Hepatocyte (in vitro differentiated cells): ENCODE measurements at places on chromosomes 5 and 9. TPM values are rescaled to one million over a fixed set of nuclear protein-coding genes. Genes with fewer than 3 reads are reported as not detected.
A peak's percentile ranks its signal among the peaks of the same experiment; 100 is the strongest.

DNA sequence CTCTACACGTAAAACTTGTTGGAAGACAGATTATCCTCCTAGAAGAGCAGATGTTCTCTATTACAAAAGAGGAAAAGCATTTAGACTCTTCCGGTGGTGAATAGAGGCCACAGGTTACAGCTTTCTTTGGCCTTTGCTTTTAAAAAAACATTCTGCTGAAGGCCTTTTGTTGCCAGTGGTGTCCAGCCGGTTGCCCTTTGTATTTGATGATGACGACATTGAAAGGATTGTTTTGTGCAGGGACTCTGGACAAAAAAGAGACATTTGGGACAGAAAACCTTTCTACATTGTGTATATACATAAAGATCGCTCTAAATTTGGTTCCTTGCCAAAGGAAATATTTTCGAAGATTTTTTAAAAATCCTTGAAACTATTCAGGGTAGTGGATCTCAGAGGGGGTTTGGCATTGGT lies 180.3 kb downstream of the C9orf152 start:
- no peak for DNase-seq

- DNase-seq, result no peak
These were observed 39.3 kb upstream of the PTGS1 start for GRCh38 chr9:122331523-122331927.

- DNase-seq, result peak; percentile 20
These were observed 602.4 kb upstream of the CLINT1 start for GRCh38 chr5:158461240-158461854.

DNA sequence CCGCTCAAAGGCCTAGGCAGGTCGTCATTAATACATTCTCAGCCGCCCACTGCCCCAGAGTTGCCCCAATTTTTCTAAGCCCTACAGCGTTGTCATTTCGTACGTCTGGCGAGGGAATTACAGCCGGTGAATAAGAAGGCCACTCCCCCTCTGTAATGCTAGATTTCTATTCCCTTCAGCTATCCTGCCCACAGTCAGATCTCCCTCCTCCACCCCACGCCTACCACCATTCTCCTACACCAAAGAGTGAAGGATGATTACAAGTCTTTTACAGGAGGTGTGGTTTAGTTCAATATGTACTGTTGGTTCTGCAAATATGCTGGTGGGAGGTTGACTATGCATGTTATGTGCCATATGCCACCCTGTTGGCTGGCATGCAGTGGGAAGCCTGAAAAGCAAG lies 83.7 kb upstream of the SMIM15 start:
- DNase-seq, result no peak

DNA sequence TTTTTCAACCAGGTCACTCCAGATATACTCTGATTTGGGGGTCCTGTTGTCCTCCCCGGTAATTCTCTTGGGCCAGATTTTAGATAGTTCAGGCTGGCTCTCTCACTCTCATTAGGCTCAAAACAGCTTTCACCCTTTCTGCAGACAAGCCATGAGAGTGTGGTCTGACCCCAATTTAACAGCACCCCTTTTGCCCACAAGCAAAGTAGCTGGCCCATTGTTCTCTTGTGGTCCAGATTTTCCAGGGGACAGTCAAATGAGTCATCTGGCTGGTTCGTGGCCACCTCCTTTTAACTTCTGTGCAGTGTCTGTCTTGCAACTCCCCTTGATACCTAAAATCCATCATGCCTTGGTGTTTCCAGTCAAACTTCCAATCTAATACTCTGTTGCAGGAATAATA lies 16.5 kb downstream of the BHMT2 start:
- no peak for DNase-seq

DNA sequence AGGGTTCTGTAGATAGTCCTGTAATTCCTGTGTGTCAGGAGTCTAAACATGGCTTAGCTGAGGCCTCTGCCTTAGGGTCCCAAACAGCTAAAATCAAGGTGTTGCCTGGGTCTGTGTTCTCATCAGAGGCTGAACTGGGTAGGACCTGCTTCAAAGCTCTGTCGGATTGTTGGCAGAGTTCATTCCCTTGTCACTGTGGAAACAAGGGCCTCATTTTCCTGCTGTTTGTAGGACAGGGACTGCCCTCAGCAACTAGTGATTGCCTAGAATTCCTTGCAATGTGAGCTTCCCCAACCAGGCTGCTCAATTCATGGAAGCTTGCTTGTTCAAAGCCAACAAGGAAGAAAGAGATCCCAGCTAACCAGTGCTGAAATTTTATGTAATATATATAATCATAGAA lies 283.2 kb downstream of the DNAH5 start:
- DNase-seq, result peak; percentile 7

DNA sequence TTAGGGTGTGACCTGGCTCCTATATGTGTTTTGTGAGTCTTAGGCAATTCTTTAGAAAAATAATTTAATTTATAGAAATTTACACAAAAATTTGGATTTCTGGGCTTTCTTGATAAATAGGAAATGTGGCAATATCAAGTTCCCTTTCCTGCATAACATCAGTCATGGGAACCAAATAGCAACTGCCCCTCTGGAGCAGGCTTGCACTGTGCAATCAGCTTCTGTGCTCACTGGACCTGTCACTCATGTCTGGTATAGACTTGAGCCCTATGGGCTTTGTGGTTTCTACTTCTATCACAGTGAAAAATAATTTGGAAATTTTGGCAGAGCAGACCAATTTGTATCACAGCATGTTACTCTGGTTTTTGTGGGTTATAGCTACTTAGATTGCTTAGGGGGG lies 131.7 kb downstream of the ADGRV1 start:
- DNase-seq, result no peak

DNA sequence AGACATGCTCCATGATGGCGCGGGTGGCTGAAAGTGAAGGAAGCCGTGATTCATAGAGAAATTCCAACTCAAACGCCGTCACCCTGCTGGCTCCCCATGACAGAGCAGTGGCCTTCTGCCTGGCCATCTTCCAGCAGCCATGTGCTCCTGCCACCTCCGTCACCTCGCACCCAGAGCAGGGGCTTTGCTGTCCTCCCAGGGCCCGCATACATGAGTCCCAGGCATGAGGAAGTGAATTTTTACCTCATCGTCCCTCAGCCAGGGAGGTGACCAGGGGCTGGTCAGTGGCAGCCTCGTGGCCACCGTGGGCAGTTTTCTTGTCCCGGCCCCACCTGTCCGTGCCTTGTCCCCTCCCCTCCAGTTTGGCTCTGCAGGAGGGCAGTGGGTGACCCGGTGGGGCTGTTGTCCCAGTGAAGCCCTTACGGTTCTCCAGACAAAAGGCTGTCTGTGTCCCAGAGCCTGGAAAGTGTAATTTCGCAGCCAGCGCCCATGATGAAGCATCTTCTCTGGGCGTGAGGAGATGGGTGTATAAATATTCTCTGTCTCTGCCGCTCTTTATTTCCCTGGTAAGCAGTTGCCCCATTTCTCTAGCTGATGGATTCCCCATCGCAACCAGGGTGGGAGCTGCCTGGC lies 124.0 kb upstream of the LMX1B start:
- no peak for DNase-seq

Gene TIMD4
- polyA plus RNA-seq, result 0.26 and 0.42 TPM in 2 replicates

Gene STPG3
- polyA plus RNA-seq, result 1.5 and 2.5 TPM in 2 replicates

Gene IFNB1
- polyA plus RNA-seq, result not detected in 2 replicates

Gene SYK
- polyA plus RNA-seq, result 2.2 and 5.1 TPM in 2 replicates

Gene SLC34A3
- 2.1 and 4.7 TPM in 2 replicates for polyA plus RNA-seq

Gene TAF11L5
- polyA plus RNA-seq, result not detected in 2 replicates
